ENCODE measurements at places on chromosomes 2 and 18.
A peak's percentile ranks its signal among the peaks of the same experiment; 100 is the strongest.

- peaks cover 14% of the 10 kb centered on the region for H3K4me1 ChIP-seq
- no peak overlapping the region for H3K4me3 ChIP-seq
- no peaks in the 10 kb centered on the region for H3K36me3 ChIP-seq
Observed at GRCh38 chr2:23637011-23637778, 252.2 kb downstream of the KLHL29 start.

DNA sequence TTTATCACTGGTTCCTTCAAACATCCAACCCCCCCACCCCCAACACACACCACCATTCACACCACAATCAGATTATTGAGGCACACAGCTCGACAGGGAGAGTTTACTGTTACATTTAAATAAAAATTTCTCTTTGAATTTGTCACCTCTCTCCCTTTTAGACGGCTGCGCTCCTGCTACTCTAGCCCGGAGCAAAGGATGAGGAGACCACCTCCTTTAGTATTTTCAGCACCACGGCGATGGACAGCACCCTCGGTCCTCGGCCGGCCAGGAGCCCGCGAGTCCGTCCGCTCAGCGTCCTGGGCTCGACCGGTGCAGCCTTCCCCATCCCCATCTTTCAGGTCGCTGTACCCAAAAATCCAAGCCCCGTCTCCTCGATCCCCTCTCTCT, 892 bp downstream of the CELF4 start:
- H3K36me3 ChIP-seq = no peaks in the 10 kb centered on the region
- H3K4me3 ChIP-seq = peak overlapping the region; percentile 81
- peaks cover 98% of the 10 kb centered on the region for H3K27me3 ChIP-seq

GRCh38 chr2:46545015-46545839, 65.9 kb downstream of the TMEM247 start:
- DNase-seq = no peak
- H3K4me1 ChIP-seq = no peaks in the 10 kb centered on the region
- H3K27me3 ChIP-seq = peaks cover 19% of the 10 kb centered on the region
- no peaks in the 10 kb centered on the region for H3K36me3 ChIP-seq

DNA sequence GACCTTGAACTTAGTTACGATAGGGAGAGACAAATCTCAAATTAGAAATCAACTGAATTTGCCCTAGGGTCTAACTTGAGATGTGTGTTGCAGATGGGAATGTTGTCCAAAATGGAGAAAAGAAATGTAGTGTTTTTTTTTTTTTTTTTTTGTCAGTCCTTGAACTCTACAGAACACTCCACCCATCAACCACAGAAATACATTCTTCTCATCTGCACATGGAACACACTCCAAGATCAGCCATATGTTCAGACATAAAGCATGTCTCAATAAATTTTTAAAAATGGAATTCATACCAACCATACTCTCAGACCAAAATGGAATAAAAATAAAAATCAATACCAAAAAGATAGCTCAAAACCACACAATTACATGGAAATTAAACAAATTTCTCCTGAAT, 526.5 kb downstream of the FBXO15 start:
- no peaks in the 10 kb centered on the region for H3K36me3 ChIP-seq
- no peak for DNase-seq
- H3K27ac ChIP-seq = no peak overlapping the region

- no peak overlapping the region for H3K27ac ChIP-seq
- no peak overlapping the region for H3K4me3 ChIP-seq
- no peak for DNase-seq
- H3K36me3 ChIP-seq = no peaks in the 10 kb centered on the region
- H3K4me1 ChIP-seq = no peaks in the 10 kb centered on the region
Observed at GRCh38 chr2:3526871-3527270, 7.5 kb upstream of the ADI1 start.

- H3K27ac ChIP-seq = no peak overlapping the region
- H3K4me1 ChIP-seq = peaks cover 21% of the 10 kb centered on the region
- peaks cover 72% of the 10 kb centered on the region for H3K27me3 ChIP-seq
- peak; percentile 84 for DNase-seq
- peak overlapping the region; percentile 49 for H3K4me3 ChIP-seq
Observed at GRCh38 chr2:232502911-232503808, 15.5 kb upstream of the ECEL1 start.

DNA sequence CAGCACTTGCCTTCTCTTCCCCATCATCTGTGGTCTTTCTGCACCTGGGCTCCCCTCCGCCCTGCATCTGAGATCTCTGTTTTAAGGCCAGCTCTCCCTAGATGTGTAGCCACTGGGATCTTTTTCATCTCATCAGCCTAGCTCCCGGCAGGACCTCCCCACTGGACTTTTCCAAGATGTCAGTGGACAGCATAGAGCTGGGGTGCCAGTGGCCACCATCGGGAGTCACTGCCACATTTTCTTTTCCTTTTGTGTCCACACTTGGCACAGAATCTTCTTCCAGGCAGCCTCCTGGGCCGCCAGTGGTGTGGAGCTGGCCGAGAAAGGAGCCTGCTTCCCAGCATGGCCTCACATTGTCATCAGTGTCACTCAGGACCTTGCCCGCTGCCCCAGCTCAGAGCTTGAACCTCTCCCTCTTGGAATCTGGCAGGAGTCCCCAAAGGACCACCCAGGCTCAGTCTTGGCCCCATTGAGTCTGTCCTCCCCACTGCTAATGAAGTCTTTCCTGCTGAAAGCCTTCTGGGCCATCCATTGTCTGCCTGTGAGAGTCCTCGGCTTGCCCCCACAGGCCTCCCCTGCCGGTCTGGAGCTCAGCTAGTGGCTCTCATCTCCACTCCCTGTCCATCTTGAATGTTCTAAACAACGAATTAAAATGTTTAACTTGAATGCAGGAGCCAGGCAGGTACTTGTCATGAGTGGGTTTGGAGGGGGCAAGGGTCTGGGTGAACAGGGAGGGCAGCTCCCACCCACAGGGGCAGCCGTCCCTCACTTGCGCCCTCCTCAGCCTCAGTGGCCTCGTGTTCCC, 324.4 kb downstream of the GBX2 start:
- DNase-seq = peak; percentile 49
- H3K27me3 ChIP-seq = no peaks in the 10 kb centered on the region
- peaks cover 8% of the 10 kb centered on the region for H3K4me1 ChIP-seq
- H3K36me3 ChIP-seq = no peaks in the 10 kb centered on the region
- no peak overlapping the region for H3K4me3 ChIP-seq

DNA sequence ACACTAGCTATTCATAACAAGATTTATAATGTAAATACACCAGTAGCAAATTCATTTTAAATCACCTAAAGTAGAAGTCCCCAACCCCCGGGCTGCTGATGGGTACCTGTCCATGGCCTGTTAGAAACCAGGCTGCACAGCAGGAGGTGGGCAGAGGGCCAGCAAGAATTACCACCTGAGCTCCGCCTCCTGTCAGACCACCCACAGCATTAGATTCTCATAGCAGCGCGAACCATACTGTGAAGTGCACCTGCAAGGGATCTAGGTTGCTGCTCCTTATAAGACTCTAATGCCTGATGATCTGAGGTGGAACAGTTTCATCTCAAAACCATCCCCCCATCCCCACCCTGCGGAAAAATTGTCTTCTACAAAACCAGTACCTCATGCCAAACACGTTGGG, 71.3 kb downstream of the KANSL1L start:
- DNase-seq = peak; percentile 14
- peaks cover 4% of the 10 kb centered on the region for H3K36me3 ChIP-seq
- no peak overlapping the region for H3K4me3 ChIP-seq
- H3K27me3 ChIP-seq = no peaks in the 10 kb centered on the region

- peaks cover 9% of the 10 kb centered on the region for H3K4me1 ChIP-seq
Observed at GRCh38 chr2:39218391-39218790, 25.4 kb downstream of the CDKL4 start.

- H3K27ac ChIP-seq = no peak overlapping the region
- no peak for DNase-seq
- no peaks in the 10 kb centered on the region for H3K4me1 ChIP-seq
- no peaks in the 10 kb centered on the region for H3K36me3 ChIP-seq
- no peak overlapping the region for H3K4me3 ChIP-seq
- H3K27me3 ChIP-seq = no peaks in the 10 kb centered on the region
Observed at GRCh38 chr2:233165543-233165894, 86.0 kb upstream of the ATG16L1 start.

All from neural progenitor cell (in vitro differentiated cells).